ENCODE measurements at places on chromosomes 7 and 10.

GRCh38 chr7:131139462-131139861, 188.2 kb upstream of the MKLN1 start:
- DNase-seq, result no peak

DNA sequence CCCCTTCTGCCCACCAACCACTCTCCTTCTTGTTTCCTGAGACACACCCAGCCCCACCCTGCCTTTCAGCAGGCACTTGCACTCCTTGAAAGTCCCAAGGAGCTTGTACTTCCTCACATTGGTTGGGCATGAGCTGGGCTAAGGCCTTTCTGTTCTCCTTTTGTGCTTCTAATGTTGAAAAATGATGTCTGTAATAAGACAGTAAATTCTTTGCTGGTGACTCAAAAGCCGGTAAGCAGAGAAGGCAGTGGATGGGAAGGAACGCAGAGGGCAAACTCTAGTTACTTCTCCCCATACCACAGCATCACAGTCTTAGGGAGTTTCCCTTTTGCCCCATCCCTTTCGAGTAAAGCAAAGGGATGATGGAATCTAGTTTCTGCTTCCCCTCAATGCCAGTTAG, 185.6 kb downstream of the PLXNA4 start:
- DNase-seq, result no peak

GRCh38 chr7:44261240-44261639, 60.5 kb downstream of the YKT6 start:
- no peak for DNase-seq

- no peak for DNase-seq
These were observed 26.2 kb downstream of the ZAN start for GRCh38 chr7:100759357-100760171.

Measured in T-helper 9 cell (primary cell).